Fibroblast of skin of scalp (primary cell): ENCODE measurements at places on chromosomes 13 and 19.

GRCh38 chr19:30106417-30107095, 164.5 kb downstream of the URI1 start:
- no peak for DNase-seq

- peak; percentile 85 for DNase-seq
These were observed 91.8 kb upstream of the TSC22D1 start for GRCh38 chr13:44667943-44668342.

DNA sequence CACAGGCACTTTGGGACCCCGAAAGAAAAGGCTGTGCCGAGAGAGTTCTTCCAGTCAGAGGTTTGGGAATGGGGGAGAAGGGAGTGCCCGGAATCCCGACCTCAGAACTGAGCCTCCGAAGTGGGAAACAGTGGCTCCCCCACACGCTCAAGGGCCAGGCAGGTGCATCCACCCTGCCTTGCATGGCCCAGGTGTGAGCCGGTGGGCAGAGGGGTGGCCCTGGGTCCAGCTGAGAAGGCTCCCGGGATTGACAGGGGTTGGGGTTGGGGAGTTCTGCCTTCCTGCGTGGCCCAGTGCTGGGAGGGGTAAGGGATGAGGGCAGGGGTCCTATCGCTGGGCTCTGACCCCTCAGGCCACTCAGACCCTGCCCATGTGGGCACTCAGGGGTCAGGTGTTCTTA, 163.5 kb upstream of the TUBA3C start:
- DNase-seq, result no peak

DNA sequence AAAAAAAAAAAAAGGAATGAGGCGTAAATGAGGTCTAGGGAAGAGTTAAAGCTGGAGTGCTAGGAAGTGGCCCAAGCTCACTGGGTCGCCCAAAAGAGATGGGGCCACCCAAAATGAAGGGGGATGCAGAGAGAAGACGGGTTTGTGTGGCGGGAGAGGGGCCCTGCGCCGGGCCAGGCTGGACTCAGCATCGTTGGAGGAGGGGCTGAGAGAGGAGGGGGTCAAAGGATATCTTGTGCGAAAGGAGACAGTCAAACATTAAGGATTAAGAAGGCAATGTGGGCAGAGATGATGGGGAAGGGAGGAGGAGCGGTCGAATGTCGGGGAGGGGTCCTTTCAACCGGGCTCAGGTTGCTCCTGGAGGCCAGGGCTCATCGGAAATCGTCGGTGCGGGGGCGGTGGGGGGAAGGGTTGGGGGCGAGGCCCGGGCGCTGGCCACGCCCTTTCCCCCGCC, 825 bp upstream of the CARM1 start:
- no peak for DNase-seq

DNA sequence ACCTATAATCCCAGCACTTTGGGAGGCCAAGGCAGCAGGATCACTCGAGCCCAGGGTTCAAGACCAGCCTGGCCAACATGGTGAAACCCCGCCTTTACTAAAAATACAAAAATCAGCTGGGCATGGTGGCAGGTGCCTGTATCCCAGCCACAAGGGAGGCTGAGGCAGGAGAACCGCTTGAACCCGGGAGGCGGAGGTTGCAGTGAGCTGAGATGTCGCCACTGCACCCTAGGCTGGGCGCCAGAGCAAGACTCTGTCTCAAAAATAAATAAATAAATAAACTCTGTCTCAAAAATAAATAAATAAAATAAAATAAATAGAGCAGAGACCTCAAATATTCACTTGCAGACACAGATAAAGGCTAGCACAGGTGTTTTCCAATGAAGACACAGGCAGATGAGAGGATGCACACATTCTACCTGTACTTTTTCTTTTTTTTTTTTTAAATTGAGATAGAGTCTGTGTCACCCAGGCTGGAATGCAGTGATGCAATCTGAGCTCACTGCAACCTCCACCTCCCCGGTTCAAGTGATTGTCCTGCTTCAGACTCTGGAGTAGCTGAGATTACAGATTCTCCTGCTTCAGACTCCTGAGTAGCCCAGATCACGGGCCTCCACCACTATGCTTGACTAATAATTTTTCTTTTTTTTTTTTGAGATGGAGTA, 2.7 kb upstream of the RPS16 start:
- DNase-seq, result peak; percentile 17

GRCh38 chr13:84774111-84774510, 891.8 kb upstream of the SLITRK1 start:
- DNase-seq, result no peak

DNA sequence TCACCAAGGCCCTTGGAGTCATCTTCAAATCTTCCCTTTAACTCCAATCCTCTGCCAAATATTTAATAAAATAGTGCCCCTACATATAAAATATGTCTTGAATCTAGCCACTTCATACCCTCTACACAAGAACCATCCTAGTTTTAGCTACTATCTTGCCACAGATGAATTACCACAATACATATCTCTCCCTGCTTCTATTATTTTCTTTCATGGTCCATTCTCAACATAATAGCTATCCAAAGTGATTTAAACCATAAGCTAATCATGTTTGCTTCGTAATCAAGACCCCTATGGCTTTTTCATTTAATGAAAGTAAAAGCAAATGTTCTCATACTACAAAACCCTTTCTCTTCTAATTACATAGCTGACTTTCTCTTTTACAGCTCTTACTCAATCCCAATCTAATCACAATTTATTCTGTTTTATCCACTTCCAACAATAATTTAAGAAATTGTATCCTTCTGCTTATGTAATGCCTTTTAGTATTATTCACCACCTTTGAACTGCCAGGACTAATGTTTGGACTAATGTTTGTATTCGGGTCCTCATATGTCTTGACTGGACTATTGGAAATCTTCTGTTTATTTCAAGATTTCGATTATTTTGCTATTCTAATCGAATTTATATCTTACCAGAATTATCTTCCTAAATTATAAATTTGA, 412.0 kb downstream of the SLITRK1 start:
- DNase-seq, result no peak

- peak; percentile 51 for DNase-seq
These were observed 572 bp downstream of the UGGT2 start for GRCh38 chr13:96052656-96053002.

- DNase-seq, result no peak
These were observed 418.9 kb upstream of the ARGLU1 start for GRCh38 chr13:106986687-106987426.

GRCh38 chr19:29851769-29852521, 40.2 kb downstream of the CCNE1 start:
- no peak for DNase-seq

GRCh38 chr13:98175043-98175442, 2.0 kb downstream of the RNF113B start:
- peak; percentile 60 for DNase-seq

- DNase-seq, result no peak
These were observed 6.3 kb downstream of the MYADM start for GRCh38 chr19:53873773-53874605.

DNA sequence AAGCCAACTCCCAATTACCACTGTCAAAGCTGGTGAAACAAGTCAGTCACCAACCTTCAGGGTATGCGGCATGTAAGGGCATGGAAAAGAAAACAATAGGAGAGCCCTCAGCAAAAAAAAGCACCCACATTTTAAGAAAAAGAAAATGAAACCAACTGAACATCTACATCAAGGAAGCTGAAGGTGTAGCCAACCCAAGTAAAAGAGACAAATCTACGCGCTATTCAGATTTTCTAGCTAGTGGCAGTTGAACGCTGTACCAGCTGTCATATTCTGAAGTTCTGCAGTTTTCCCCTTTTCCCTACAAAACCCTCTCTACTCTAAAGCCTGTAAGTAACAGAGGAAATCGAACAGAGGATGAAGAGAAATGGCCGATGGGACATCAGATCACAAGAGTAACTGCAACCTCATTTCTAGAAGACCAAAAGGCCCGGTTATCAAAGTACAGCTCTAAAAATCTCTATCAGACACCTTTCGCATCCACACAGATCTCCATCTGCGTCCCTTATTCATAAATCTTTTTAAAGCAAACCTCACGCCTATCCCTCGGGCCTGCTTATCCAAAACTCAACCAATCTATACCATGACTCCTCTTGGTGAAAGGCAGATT, 1.4 kb downstream of the MYCBP2 start:
- no peak for DNase-seq

- DNase-seq, result no peak
These were observed 181.9 kb downstream of the NDFIP2 start for GRCh38 chr13:79662882-79663281.

GRCh38 chr13:73675821-73676220, 458.4 kb downstream of the KLF12 start:
- DNase-seq, result no peak

- DNase-seq, result no peak
These were observed 7.8 kb downstream of the CIC start for GRCh38 chr19:42276821-42277220.

GRCh38 chr13:23462815-23463559, 29.5 kb upstream of the SACS start:
- DNase-seq, result peak; percentile 42

DNA sequence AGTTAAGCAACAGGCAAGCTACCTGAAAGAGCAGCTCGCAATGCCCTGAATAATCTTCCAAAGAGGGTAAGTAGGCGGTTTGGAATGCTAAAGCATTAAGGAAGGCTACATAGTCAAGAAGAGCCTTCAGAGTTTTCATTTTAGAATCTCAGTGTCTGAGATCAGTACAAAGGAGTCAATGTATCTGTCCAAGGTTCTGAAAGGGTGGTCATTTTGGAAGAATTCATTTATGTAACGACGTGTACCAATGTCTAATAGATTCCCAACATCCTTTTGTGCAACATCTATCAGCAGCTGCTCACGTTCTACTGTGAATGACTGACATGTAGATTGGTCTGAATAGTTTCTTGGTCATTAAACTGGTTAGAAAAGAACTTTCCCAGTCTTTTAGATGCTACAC, 15.2 kb downstream of the ZNF665 start:
- DNase-seq, result no peak

DNA sequence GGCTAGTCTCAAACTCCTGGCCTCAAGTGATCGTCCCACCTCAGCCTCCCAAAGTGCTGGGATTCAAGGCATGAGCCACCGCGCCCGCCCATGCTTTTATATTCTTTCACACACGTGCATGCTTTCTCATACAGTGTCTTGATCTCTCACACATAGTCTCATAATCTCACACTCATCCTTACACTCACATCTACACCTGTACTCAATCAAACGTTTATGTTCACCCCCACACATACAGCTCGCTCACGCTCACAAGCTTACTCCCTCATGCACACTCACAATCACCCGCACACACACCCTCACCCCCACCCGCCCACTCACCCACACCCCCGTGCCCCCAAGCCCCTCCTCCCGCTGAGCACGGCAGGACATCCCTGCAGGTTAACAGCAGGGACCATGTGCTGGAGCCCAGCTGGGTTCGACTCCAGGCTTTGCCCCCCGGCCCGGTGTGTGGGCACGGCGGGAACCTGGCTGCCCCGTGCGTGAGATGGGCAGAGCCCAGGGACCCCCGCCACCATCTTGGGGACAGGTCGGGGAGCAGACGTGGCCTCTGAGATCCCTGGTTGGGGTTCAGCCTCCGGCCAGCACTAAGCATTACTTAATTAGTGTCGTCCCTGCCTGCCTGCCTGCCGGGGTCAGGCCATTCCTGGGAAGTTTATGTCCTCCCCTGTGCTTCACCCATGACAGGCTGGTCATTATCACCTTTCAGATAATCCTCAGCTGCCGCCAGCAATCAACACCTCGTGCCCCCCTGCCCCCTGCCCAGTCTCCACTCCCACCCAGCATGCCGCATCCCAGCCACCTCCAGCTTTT, 11.4 kb downstream of the SBK2 start:
- DNase-seq, result no peak

GRCh38 chr19:38012944-38013343, 105.9 kb downstream of the SIPA1L3 start:
- DNase-seq, result no peak

DNA sequence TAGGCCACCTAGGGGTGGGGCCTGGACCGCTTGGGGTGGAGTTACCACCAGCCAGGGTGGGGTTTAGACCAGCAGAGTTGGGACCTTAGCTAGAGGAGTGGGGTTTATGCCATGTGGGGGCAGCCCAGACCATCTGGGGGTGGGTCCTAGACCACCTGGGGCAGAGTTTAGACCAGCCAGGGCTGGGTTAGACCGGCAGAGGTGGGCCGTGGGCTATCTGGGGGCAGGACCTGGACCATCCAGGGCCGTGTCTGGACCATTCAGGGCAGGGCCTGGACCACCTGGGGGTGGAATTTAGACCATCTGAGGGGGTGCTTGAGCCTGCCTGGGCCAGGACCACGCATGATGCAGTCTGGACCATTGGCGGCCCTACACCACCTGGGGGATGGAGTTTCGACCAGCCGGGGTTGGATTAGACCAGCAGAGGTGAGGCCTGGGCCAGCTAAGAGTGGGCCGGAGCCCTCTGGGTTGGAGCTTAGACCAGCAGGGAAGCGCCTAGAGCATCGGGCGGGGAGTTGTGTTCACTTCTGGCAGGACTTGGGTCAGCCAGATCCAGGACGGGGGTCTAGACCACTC, 10.0 kb upstream of the CACNG6 start:
- DNase-seq, result no peak

DNA sequence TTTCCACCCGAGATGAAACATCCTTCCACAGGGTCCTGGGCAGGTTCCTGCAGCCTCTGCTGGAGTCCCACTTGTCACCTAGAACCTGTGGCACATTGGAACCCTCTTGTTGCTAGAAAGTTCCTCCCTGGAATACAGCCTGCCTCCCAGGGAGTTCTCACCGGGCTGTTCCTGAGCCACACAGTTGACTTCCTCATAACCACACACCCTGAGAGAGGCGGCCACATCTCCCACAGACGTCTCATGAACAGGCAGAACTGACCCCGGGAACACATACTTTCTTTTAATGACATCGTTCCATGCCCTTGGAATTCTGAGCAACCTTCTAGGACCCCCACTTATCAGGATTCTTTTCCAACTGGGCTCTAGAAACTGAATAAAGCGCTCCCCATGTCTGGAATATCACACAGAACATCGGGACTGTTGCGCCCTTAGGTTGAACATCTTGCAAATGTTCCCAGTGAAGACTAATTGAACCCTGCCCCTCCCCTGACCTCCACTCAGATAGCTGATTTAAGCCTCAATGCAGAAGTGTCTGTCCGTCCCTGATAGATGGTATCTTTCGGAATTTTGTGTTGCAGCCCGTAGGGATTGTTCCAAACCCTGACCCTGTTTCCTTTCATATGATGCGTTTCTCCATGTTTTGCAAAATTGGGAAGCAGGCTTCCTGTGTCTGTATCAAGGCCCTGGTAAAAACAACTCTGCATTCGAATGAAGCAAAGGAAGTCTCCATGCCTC, 91.1 kb downstream of the RAB20 start:
- no peak for DNase-seq

- peak; percentile 22 for DNase-seq
These were observed 12.3 kb upstream of the ZNF180 start for GRCh38 chr19:44512326-44513298.

DNA sequence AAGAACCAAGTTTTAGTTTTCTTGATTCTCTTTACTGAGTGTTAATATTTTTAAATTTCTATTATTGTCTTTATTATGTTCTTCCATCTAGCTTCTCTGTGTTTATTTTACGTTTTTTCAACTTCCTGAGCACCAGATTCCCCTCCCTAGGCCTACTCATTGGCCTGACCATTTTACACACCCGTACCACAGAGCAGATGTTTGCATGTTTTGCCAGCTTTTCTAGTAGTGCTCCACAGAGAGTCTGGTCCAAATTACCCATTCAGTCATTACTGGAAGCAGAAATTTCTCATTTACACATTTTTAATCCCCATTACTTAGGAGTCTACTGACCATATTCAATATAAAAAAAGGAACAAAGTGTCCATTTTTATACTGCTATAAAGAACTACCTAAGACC, 66.9 kb downstream of the ING1 start:
- DNase-seq, result peak; percentile 13
